ENCODE measurements at places on chromosomes 5 and 9. TPM values are rescaled to one million over a fixed set of nuclear protein-coding genes. Genes with fewer than 3 reads are reported as not detected.

- no peak for DNase-seq
- H3K4me3 ChIP-seq: no peak overlapping the region
- no peaks in the 10 kb centered on the region for H3K36me3 ChIP-seq
- H3K27me3 ChIP-seq: no peaks in the 10 kb centered on the region
These were observed 41.6 kb upstream of the ZBTB43 start for GRCh38 chr9:126763130-126763764.

DNA sequence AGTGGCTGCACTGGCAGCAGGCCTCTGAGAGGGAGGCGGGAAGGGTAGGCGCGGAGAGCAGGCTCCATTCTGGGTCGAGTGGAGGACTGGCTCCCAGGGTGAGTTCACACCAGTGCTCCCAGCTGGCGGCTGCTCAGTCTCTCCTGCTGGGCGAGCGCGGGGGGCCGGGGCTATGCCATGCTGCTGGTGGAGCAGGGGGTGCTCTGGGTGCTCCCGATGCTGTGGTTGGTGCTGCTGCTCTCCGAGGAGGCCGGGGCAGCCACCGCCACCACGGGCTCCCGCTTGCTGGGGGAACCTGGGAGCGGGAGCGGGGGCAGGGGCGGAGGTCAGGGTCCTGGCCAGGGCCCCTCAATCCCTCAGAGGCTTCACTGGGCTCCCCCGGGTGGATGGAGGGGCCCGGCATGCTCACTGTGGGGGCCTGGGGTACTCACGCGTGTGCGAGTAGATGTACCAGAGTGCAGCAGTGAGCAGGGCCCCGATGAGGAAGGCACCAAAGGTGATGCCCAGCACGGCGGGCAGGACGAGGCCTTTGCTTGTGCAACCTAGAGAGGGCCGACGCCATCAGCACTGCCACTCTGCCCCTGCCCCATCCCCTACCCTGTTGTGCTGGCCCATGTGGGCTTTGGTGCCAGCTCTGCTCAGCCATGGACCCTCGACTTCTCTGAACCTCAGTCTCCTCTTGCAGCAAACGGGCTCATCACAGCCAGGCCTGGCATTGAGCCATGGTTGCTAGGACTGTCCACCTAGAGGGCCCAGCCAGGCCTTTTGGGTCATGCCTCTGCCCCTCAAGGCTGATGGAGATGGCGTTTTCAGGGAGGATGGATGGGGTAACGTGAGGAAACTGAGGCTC is 13.1 kb downstream of the FPGS start:
- peak; percentile 38 for DNase-seq
- peaks cover 16% of the 10 kb centered on the region for H3K36me3 ChIP-seq
- no peaks in the 10 kb centered on the region for H3K27me3 ChIP-seq
- H3K27ac ChIP-seq: no peak overlapping the region
- no peaks in the 10 kb centered on the region for H3K4me1 ChIP-seq

The SNAPC3 gene
- 27.2 TPM for total RNA-seq

GRCh38 chr5:172407822-172408221 is 46.5 kb downstream of the SH3PXD2B start:
- no peaks in the 10 kb centered on the region for H3K4me1 ChIP-seq
- H3K27me3 ChIP-seq: no peaks in the 10 kb centered on the region
- no peak overlapping the region for H3K4me3 ChIP-seq
- H3K27ac ChIP-seq: no peak overlapping the region
- no peaks in the 10 kb centered on the region for H3K36me3 ChIP-seq

GRCh38 chr9:109447329-109448076 is 50.6 kb downstream of the PTPN3 start:
- H3K4me3 ChIP-seq: no peak overlapping the region
- H3K27ac ChIP-seq: no peak overlapping the region
- H3K4me1 ChIP-seq: no peaks in the 10 kb centered on the region
- H3K36me3 ChIP-seq: peaks cover 11% of the 10 kb centered on the region

DNA sequence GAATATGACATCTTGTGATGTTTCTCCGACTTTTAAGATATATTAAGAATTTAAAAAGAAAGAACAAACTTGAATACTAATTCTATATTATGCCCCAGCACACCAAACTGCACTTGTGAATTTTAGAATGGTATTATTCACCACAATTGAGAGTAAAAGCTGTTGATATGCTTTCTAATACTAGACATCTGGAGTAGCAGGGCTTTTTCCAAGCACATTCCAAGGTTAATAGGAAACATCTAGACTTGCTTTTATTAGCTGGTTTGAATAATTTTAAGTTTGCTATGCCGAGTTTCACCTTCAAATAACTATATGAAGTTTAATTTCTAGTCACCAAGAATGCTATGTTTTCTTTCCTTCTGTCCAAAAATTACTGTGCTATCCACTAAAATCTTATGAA is 13.5 kb downstream of the NREP start:
- peak overlapping the region; percentile 29 for H3K27ac ChIP-seq
- H3K4me3 ChIP-seq: no peak overlapping the region
- H3K27me3 ChIP-seq: no peaks in the 10 kb centered on the region
- no peaks in the 10 kb centered on the region for H3K36me3 ChIP-seq

The LAMC3 gene
- 13.8 TPM for total RNA-seq

- H3K27me3 ChIP-seq: no peaks in the 10 kb centered on the region
- H3K36me3 ChIP-seq: no peaks in the 10 kb centered on the region
- H3K4me1 ChIP-seq: no peaks in the 10 kb centered on the region
- DNase-seq: no peak
These were observed 73.3 kb upstream of the SARDH start for GRCh38 chr9:133811471-133811870.

The PCDHB8 gene
- total RNA-seq: 3.7 TPM
